Left hindlimb (tissue), 1 donor: ENCODE measurements at places on chromosomes 11 and 22.
A peak's percentile ranks its signal among the peaks of the same experiment; 100 is the strongest.

DNA sequence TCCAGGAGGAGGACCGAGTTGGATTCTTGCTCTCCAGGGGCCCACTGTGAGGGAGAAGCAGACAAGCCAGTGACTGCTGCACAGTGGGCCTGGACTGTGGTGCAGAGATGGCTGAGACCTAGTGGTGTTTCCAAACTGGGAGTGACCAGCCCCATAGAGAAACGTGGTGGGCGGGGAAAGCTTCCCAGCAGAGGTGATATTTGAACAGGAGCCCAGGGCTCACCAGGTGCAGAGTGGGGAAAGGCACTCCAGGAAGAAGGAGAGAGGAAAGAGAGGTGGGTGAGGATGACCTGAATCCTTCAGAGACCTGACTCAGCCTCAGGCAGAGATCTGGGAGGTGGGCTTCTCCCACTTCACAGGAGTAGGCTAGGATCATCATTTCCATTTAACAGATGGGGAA, 52.1 kb upstream of the RASD2 start:
- no peak for DNase-seq

- no peak for DNase-seq
These were observed 23.2 kb upstream of the PDGFB start for GRCh38 chr22:39267974-39268373.

- no peak for DNase-seq
These were observed 1.5 kb upstream of the CACNA1I start for GRCh38 chr22:39569066-39569465.

GRCh38 chr11:24755260-24755839, 258.5 kb downstream of the LUZP2 start:
- DNase-seq = no peak

GRCh38 chr11:115623021-115623451, 118.8 kb upstream of the CADM1 start:
- peak; percentile 92 for DNase-seq

DNA sequence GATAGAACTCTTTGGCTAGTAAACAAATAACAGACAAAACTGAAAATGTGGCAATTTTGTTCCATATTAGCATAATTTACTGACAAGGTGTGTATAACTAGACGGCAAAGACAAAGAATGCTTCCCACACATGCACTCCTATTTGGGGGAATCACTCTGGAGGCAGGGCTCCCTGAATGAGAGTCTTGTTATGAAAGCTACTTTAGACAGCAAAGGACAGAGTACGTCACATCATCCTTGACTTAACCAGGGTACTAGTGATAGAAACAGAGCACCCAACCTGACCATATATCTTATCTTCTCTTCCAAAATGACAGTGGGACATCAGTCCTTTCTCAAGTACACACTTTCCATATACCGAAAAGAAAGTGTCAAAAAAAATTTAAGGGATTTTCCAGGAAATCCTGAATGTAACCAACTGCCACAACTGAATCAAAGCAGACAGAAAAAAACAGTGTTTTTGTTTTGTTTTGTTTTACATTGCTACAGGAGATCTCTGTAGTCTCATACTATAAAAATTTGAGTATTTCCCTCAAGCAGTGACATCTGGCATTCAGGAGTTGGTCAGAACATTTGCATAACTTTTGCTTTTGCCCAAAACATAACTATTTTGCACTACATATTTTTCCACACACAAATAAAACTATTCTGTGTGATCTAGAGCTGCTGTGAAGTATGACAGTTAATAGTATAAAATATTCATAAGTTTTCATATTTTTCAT, 98.9 kb downstream of the ARHGAP20 start:
- DNase-seq = no peak

GRCh38 chr11:117851106-117851505, 25.4 kb downstream of the FXYD6 start:
- DNase-seq = peak; percentile 74

DNA sequence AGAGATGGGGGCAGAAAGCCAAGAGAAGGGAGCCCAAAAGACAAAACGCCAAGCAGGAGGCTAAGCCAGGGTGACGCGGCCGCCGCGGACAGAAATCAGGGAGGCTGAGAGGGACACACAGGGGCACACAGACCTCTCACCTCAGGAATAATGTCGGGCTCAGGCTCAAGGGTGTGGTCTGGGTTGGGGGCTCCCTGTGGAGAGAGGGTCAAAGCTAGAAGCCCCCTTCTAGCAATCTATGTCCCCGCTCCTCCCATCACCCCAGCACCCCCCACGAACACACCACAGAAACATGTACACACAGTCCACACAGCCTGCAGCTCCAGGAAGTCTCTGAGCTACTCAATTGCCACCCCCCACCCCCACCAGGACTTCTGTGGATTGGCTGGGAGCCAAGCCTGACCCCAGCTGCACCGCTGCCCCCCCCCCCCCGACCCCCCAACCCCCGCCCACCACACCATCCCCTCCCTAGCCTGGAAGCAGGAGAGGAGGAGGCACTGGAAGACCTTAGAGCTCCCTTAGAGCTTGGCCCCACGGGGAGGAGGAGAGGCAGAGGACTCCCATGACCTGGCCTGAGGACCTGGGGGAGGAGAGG, 6.9 kb downstream of the BCL9L start:
- peak; percentile 45 for DNase-seq

- DNase-seq = no peak
These were observed 15.3 kb downstream of the TMPRSS13 start for GRCh38 chr11:117913736-117914397.

- no peak for DNase-seq
These were observed 282 bp downstream of the PC start for GRCh38 chr11:66957971-66958231.

DNA sequence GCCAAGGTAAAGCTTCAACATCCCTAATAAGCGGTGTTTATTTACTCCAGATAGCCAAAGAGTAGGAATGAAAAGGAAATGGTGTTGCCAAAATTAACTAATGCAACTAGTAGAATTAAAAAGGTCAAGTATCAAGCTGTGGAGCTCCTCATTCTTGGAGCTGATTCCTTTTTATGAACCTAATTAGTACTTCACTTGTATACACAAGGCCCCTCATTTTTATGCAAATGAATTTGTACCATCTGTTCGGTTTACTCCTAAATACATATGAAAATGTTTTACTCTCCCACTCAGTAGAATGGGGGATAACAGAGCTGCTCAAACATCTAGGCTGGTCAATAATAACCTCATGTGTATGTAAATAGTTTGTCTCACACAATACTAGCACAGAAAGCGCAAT, 426.4 kb upstream of the LUZP2 start:
- no peak for DNase-seq

- DNase-seq = no peak
These were observed 195.2 kb downstream of the NAV2 start for GRCh38 chr11:19907839-19908238.

GRCh38 chr22:44353041-44353440, 40.3 kb upstream of the SHISAL1 start:
- peak; percentile 12 for DNase-seq

DNA sequence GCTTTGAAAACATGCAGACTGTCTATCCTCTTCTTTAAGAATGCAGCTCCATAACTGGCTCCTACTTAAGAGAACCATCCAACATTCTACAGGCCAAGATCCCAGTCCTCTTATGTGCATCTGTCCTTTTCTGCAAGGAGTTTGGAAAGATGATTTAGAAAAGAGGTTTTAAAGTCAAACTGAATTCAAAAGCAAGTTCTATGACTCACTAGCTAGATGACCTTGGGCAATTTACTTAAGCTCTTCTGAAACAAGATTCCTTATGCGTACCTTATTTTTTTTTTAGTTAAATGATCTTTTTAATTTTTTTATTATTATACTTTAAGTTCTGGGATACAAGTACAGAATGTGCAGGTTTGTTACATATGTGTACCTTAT, 29.2 kb downstream of the GUCY1A2 start:
- DNase-seq = no peak

DNA sequence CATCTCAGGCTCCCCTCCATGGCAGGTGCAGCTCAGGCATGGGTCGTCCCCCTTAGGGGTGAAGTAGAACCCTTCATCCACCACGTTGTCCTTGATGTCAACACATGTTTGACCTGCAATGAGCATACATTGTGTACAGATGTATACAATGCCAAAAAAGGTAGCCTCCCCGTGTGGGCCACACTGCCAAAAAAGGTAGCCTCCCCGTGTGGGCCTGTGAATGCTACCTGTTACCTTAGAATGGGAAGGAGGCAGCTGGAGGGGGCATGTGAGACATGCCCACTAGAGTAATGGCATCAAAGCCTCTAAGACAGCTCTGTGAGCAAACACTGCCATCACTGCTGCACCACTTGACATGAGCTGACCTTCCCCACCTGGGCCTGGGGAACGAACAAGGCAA, 73.7 kb downstream of the DGCR2 start:
- no peak for DNase-seq

DNA sequence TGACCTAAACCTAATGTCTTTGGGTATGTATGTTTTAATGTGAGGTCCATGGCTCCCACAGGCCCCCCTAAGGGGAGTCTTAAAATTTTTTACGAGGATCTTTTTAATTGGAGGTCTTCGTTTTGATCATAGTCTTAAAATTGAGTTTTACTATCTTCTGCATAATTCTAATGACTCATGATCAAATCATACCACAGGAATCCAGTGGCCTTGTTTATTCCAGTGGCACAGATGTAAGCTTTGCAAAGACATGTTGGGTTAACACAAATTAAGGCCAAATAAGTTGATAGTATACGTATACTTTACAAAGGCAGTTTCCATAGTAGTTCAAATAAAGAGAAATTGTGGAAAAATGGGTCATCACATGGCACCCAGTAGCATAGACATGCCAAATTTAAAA, 33.9 kb upstream of the FJX1 start:
- DNase-seq = no peak

DNA sequence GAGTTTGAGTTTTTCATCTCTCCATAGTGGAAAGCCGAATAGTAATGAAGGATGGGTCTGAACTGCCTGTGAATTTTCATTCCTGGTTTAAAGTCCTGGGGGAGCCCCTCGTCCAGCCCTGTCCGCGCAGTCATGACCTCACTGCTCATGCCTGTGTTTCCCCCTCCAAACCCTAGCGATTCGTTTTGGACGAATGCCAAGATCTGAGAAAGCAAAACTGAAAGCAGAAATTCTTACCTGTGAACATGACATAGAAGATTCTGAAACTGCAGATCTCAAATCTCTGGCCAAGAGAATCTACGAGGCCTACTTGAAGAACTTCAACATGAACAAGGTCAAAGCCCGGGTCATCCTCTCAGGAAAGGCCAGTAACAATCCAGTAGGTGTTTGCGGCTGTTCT, 30.5 kb downstream of the CDPF1 start:
- no peak for DNase-seq

DNA sequence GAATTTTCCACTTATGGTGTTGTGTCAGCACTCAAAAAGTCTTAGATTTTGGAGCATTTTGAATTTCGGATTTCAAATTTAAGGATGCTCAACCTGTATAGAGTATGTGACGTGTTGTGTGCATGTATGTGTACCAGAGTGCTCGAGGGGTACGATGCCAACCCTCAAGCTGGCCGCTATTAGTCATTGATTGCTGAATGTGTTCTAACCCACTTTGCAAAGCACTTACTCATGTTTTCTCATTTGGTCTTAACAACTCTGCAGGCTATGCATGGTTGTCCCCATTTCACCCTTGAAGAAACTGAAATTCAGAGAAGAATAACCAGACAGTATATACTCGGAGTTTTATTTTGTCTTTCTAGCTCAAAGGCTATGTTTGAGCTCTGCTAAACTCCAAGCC, 196.4 kb upstream of the TENM4 start:
- no peak for DNase-seq

- DNase-seq = no peak
These were observed 672.5 kb downstream of the BRD1 start for GRCh38 chr22:49155039-49155769.

DNA sequence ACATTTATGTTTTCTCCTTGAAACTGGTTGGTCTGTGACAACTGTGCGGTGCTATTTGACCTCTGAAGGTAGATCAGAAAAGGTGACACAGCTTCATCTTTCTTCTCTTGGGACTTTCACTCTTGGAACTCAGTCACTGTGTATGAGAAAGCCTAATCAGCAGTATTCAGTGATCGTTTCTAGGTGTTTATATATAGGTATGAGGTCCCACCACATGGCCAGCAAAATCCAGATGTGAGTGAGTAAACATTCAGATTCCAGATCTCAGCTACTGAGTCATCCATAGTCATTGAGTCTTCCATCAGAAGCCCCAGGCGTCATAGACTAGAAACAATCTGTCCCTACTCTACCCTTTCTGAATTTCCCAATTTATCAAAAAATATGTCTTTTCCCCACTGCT, 117.3 kb upstream of the CTSC start:
- DNase-seq = no peak

GRCh38 chr11:12516387-12517105, 139.2 kb downstream of the PARVA start:
- DNase-seq = no peak

GRCh38 chr11:132055296-132055695, 684.9 kb downstream of the NTM start:
- DNase-seq = no peak

- DNase-seq = peak; percentile 49
These were observed 40.9 kb upstream of the BIRC3 start for GRCh38 chr11:102276362-102276761.

GRCh38 chr22:39123751-39124581, 26.9 kb downstream of the APOBEC3H start:
- DNase-seq = no peak

- no peak for DNase-seq
These were observed 22.2 kb downstream of the CYB5R2 start for GRCh38 chr11:7651140-7651551.

GRCh38 chr11:36187622-36188021, 101.6 kb downstream of the COMMD9 start:
- no peak for DNase-seq

GRCh38 chr22:28930357-28931007, 47.1 kb downstream of the ZNRF3 start:
- DNase-seq = no peak

DNA sequence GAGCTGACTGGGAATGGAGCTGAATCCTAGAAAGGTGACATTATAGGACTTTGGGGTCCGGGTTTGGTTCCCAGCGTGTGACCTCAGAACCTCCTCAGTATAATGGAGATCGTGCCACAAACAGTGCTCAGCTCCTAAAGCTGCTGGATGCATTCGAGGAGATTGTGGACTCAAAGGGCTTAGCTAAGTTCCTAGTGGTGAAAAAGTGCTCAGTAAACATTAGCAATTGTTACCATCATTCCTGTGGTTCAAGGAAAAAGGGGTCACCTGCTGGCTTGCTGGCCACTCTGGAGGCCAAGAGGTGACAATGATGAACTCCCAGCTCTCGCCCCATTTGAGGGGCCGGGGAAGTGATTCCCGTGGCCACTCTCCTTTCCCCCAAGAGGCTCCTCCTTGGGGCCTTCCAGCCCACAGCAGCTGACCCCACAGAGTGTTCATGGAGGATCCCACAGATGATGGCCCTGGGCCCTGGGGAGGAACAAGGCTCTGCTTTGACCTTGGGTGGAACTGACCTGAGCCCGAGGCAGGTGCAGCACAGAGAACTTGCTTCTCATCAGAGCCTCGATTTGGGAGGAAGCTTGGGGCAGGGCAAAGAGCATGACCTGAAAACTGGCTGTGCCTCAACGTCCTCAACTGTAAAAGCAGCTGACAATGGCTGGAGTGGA, 40.1 kb downstream of the TRIM29 start:
- no peak for DNase-seq
